ENCODE measurements at places on chromosomes 2 and 18.

GRCh38 chr2:149389506-149390167 is 59.2 kb downstream of the LYPD6 start:
- no peak for DNase-seq

- DNase-seq, result no peak
Observed at GRCh38 chr18:78540636-78541529, 438.7 kb upstream of the SALL3 start.

DNA sequence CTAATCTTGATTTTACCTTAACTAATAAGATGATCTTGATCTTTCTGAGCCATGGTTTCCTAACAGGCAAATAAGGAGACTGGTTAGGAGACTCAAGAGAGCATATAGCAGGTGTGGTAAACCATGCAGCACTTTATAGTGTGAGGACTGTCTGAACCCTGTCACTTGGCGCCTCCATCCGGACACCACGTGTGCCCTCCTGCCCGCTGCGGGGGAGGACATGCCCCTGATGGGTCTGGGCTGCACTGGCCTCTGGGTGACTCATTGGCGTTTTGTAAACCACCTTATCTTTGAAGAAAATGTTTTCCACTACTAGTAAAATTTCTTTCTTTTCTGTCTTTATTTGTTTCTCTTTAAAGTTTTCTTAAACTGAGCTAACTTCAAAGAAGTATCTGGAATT is 131.1 kb downstream of the FMNL2 start:
- peak; percentile 12 for DNase-seq

GRCh38 chr2:44844651-44845270 is 96.7 kb upstream of the SIX3 start:
- DNase-seq, result no peak

DNA sequence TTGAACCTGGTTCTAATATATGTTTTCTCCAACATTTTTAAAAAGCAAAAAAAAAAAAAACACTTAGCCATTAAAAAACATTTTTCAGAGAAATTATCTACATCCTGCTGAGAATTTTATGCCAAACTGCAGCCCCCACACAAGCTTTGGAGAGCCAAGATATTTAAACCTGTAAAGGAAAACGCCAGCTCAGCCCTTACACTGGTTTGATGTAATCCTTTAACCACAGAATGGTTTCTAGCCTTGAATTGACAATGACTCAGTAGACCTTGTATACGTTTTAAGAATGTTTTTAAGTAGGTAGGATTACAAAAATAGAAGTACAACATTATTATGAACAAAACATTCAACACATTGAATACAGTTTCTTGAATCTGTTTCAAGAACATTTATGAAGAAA is 113.6 kb downstream of the BABAM2 start:
- DNase-seq, result no peak

DNA sequence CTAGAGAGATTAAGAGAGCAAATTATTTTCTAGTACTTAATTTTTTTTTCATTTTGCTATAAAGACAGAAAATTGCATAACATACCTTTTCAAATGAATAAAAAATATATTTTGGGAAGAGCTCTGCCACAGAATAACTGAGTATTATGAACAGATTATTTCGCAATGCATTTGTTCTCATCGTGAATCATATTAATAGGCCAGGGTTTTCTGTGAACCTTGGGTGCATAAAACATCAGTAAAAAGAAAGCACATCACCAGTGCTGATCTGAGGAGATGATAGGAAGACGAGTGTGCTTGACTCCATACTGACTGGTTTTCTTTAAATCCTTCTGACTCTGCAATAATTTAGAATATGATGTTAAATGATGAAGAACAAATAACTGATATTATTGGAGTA is 409.1 kb downstream of the CPS1 start:
- no peak for DNase-seq

DNA sequence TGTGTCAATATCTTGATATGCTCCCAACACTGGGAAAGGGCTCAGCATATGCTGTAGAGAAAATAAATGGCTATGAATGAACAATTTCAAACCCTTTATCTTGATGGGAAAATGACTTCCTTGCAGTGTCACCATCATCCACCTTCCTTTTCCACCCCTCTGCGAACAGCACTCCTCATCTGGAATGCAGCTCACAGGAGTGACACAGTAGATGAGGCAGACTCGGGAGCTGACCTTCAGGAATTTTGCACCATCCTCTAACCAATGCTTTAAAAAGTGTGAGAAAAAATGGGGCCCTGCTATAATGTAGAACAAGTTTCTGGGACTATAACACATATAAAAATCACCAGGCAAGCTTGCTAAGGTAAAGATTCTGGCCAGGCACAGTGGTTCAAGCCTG is 41.3 kb upstream of the YPEL5 start:
- no peak for DNase-seq

DNA sequence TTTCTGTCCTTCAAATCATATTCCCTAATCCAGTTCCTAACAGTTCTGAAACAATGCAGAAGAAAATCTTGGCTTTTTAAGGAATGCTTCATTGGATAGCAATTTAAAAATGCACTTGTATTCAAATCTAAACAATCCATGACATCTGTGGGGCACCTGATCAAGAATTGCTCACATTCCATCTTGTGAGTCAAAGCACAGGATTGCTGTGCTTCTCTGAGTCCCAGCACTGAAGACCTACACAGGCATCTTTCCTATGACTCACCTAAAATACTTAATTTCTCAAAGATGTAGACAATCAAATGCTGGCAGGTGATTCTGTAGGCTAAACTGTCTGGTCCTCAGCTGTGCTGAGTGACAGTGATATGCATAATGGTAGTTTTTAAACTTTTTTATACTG is 10.1 kb upstream of the ATP8B1 start:
- DNase-seq, result no peak

GRCh38 chr2:223221139-223221835 is 169.3 kb downstream of the KCNE4 start:
- no peak for DNase-seq

- no peak for DNase-seq
Observed at GRCh38 chr2:100614455-100615000, 51.7 kb downstream of the PDCL3 start.

DNA sequence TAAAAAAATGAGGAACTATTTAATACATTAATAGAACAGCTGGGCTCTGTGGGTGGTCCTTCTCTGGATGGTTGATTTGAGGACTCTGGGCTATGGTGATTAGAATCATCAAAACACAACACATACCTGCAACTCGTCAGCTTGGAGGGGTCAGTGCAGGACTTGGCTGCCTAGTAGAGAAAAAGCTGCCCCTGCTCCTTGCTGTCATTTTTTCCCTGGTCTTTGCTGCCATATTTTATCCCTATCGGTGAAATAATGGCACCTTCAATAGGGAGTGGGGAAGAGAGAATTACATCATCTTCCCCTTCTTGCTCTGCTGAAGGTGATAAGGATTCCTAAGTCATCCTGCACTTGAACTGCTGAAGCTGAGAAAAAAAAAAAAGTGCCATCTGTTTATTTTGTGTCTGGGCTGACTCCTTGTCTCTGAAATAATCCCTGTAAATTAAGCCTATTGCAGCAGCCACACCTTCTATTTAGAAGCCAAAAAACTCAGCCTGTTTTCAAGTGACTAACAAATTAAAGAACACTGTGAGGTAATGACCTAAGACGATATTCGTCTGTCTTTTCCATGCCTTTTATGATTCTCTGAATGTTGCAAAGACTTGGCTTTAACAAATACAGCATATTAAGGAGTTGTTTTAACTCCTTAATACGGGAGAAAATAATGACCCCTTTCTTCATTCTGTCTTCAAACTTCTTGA is 89.3 kb downstream of the ACVR1 start:
- no peak for DNase-seq

- no peak for DNase-seq
Observed at GRCh38 chr18:23330423-23330822, 122.7 kb upstream of the RIOK3 start.

DNA sequence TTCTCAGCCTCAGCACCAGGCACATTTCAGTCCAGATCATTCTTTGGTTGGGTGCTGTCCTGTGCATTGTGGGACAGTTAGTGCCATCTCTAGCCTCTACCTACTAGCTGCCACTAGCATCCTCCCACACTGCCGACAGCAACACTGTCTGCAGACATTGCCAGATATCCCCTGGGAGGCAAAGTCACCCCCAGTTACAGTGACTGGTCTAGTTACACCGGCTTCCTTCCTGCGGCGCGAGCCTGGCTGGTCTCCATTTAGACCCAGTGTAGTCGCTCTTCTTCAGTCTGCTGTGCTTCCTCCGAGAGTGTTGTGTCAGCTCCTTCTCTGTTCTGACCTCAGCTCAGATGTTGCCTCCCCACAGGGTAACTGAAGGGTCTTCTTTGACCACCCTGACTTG is 283.1 kb downstream of the PHLPP1 start:
- no peak for DNase-seq

GRCh38 chr2:190663348-190663747 is 14.5 kb downstream of the NAB1 start:
- DNase-seq, result no peak

DNA sequence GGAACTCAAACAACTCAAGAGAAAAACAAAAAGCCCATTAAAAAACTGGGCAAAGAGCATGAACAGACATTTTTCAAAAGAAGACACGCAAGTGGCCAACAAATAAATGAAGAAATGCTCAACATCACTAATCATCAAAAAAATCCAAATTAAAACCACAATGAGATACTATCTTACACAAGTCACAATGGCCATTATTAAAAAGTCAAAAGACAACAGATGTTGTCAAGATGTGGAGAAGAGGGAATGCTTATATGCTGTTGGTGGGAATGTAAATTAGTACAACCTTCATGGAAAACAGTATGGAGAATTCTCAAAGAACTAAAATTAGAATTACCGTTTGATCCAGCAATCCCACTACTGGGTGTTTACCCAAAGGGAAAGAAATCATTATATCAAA is 15.1 kb downstream of the LMAN1 start:
- DNase-seq, result no peak

DNA sequence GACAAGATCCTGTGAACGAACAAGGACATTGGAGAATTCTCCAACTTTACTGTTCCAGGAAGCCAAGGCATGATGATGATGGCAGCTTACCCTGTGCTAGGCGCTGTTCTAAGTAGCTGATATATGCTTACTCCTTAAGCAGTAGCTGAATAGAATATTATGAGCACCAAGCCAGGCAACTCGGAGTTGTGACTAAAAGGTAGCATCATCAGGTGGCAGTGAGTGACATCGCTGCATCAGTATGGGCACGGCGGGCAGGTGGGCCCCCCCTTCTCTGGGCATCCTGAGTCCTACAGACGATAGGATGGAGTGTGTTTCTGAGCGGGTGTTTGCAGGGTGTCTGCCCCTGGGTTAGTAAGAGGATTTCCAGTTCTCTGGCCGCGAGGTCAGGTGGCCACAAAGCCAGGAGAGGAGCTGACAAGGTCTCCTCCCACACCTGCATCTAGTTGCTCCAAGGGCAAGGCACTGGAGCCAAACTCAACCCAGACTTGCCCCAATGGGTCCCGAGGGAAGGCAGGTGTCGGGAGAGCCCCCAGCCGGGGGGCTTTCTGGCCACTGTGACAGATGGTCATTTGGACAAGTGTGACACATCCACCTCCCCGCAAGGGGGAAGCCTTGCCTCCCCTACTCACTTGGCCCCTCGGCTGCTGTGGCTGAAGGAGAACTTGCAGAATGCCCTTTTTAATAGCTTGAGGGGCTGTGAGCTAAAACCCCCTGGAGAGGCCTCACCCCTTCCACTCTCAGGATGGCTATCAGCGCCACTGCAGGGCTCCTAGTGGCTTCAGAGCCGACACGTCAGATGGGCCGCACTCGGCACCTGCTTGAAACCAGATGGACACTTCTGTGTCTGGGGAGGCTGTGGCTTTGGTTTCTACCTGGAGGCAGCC is 55.5 kb downstream of the CRACDL start:
- no peak for DNase-seq

DNA sequence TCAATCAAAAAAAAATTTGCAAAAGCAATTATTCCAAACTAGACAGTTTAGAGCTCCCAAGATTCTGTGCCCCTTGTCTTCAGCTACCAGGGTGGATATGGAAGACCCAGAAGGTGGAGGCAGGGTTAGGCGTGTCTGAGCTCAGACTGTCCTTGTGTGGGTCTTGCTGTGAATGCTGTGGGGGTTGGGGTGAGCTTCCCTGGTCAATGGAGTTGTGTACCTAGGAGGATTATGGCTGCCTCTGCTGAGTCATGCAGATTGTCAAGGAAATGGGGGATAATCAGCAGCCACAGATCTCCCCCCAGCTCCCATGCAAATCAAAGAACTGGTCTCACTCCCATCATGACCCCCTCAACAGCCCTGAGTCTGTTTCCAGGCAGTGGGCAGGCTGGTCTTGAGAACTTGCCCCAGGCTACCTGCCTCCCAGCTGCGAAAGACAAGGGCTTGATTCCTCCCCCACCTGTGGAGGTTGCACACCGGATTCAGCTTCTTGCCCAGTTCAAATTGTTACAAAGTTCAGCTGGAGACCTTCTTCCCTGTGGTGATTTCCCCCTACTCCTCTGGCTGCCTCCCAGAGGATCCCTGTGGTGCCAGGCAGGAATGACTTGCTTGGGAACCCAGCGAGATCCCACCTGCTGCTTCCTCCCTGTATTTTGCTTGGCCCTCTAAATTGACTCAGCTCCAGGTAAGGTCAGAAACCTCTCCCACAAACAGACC is 77.0 kb downstream of the RAD51AP2 start:
- no peak for DNase-seq

DNA sequence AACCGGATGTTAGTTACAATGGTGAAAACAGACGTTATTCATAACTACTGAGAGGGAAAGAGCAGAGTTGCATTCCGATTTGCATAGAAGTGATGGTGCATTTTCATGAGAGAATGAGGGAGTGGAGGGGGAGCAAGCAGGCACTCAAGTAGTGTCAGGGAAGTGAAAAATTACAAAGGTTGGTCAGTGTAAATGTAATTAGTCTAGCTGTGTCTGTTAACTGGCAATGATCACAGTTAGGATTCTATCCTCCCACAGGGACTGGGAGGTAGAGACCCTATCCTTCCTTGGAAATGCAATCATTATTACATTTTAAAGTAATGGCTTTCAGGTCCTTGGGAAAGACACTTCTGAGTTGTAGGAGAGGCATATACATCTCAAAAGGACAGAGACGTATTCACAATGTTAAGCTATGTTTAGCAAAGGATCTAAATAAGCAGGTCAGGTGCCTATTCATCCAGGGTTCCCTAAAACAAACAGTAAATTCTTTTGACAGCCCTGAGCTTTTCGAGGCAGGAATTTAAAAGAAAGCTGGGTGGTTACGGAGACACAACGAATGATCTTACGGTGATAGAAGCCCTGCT is 1671.8 kb upstream of the DDX18 start:
- DNase-seq, result no peak

DNA sequence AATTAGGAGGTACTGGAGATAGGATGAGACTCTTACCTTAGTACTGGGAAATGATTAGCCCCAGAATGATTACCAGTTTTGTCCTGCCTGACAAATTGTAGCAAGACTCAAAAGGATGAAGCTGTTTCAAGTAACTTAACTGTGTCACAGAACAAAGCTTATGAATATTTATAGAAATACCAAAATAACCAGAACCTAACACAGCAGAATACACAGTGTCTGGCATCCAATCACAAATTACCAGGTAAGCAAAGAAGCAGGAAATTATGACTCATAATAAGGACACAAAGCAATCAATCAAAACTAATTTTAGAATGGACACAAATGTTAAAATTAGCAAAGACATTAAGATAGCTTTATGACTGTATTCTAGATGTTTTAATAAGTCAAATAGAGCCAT is 91.9 kb downstream of the CTNNA2 start:
- peak; percentile 26 for DNase-seq
